ENCODE measurements at places on chromosomes 7 and 10.

DNA sequence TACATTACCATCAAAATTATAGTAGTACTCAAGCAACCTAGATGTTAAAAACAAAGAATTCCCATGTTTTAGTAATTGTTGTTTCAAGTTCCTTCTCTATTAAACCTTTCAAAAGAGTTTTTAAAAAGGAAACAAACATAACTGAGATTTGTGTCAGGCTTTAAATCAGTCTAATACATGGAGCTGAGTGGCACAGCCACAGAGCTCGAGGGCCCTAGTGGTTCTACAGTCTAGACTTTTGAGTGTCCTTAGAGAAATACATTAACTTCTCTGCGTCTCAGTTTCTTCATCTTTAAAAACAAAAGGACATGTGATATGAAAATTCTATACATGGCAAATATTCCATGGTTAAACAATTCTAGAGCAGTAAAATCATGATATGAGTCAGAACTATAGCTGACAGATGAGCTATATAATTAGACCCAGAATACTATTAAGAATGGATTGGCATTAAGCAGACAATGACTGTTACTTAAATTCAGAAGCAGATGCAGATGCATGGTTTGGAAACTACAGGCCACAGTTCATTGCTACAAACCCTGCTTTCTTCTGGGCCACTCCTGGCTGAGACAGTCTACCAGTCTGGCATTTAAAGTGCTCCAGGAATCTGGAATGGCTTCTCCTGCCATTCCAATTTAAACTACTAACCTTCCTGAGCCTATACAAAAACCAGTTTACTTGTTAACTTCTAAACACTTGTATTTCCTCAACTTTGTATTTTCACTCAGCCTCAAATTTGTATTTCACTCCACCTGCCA is 77.4 kb downstream of the EPC1 start:
- no peak for DNase-seq

DNA sequence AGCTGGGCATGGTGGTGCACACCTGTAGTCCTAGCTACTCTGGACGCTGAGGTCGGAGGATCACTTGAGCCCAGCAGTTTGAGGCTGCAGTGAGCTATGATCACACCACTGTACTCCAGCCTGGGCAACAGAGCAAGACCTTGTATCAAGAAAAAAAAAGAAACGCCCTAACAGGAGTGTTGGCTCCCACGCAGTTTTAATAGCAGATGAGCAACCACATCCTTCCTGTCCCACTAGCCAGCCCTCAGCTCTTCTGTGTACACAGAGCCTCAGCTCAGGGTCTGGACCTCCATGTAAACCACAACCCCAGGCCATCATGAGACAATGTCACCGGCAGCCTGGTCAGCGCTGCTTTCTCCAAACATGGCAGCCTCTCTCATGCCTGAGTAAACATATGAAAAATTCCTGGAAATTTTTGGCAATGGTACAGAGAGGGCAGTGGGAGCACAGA is 108.2 kb downstream of the PIP4K2A start:
- no peak for DNase-seq

- no peak for DNase-seq
These were observed 3.8 kb downstream of the LDB3 start for GRCh38 chr10:86671985-86672710.

GRCh38 chr10:87765666-87766376 is 52.2 kb downstream of the ATAD1 start:
- DNase-seq = no peak

DNA sequence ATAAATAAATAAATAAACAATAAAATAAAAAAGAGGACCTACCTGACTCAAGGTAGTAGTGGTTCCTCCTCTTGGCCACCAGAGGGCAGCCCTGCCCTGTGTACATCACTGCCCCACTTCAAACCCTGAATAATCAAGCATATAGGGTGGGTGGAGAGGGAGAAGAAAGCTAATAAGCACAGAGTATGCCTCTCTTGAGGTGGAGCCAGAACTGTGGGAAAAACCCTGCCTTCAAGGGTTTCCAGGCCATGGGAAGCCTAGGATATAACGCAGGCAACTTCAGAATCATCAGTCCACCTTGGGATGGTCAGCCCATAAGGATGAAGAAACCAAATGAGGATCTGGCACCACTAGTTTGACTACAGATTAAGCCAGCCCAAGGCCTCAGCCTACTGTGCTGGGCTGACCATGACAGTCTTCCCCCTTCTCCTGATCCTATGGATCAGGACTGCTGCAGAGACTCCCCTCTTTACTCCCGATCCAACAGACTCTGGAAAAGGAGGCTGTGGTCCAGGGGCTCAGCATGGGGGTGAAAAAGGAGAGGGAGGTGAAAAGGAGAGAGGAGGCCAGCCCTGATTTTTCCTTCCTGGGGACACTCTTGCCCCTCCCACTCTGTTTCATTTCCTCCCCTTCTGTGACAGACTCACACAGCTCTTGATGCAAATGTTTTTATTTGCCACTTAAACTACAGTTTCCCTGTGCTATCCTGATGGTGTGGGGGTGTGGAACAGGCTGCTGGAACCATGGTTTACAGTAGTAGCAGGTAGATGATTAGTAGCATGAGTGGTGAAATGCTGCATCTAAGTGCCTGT is 10.1 kb downstream of the AVPI1 start:
- DNase-seq = peak; percentile 38

- no peak for DNase-seq
These were observed at the start of gene BICC1 for GRCh38 chr10:58512491-58513187. Gene BICC1 (plus strand): TSS chr10:58512872. CDS start chr10:58513144, 272 bp downstream.

All from SHP77 treated with DMSO at 0.1 percent for 48 hours (cell line).